Erythroblast (primary cell): ENCODE measurements at places on chromosomes 5 and 9.

DNA sequence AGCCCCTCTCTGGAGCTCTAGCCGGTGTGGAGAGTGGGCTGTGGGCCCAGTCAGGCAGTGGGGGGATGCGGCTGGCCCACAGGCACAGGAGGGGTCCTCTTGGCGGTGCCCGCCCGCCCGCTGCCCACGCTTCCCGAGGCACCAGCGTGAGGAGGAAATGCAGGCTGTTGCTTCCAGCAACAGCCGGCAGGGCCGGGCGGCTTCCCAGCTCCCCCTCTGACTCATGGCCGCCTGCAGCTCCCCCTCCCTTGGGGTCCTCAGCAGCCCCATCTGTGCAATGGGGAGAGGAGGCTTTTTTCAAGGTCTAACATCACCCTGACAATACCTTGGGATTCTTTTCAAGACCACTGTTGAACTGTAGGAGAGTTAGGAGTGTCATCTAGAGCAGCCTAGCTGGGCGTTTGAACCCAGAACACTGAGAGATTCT is 10.4 kb downstream of the CXXC5 start:
- DNase-seq, result no peak

GRCh38 chr9:105663914-105664313 is 1.7 kb downstream of the TAL2 start:
- no peak for DNase-seq

- no peak for DNase-seq
Measured at GRCh38 chr9:32704343-32704742, 68.9 kb upstream of the TAF1L start.

- peak; percentile 65 for DNase-seq
Measured at GRCh38 chr9:89483592-89484474, 14.1 kb downstream of the SEMA4D start.

GRCh38 chr5:115686051-115686737 is 60.4 kb upstream of the TMED7 start:
- DNase-seq, result no peak

DNA sequence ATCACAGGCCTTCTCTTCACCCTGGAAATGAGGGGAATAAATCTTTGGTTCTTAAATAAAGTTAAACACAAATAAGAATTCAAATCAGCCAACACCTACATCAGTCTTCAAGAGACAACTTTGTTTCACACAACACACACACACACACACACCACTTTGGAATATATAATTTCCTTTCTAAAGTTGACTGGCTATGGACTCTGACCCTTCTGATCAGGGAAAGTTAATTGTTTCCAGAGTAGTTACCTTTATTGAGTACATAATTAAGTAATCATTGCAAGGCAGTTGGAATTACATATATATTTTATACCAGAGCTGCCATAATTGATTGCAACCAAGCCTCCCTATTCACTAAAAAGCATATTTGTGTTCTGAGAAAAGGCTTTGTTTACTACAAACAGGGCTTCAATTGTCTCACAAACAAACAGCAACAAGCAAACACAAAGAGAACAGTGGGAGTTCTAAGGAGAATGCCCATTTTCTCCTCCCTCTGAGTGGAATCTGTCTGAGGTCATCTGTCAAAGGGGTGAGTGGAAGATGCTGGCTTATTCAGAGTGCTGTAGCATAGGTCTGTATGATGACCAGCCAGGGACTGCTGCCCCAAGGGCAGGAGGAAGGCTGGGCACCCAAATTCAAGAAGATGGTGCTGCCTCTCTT is 136.6 kb downstream of the SEMA6A start:
- DNase-seq, result no peak

DNA sequence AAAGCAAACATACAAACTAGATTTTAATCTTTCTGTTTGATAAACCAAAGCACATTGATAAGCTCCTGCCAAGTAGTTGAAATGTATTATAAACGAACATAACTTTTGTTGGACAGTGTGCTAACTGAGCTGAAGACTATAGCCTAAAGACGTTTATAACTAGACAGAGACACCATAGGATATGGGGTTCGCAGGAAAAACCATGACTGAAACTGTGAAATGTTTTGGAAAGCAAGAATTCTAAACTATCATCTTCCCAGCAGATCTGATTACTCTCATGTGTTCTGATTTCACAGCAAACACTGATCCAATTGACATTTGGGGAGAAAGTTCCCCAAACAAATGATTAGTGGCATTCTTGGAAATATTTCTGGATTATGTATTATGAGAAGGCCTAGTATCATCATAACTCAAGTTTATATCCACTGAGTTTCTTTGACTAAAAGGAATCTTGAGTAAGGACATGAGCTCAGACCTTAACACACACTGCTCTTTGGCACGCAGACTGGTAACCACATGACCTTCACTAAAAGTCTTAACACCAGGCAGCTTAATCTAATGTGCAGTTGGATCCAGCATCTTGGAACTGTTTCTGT is 375.2 kb downstream of the ZNF608 start:
- no peak for DNase-seq

- no peak for DNase-seq
Measured at GRCh38 chr5:56301069-56301468, 67.9 kb upstream of the ANKRD55 start.

- no peak for DNase-seq
Measured at GRCh38 chr5:179435731-179436315, 90.6 kb upstream of the ADAMTS2 start.

DNA sequence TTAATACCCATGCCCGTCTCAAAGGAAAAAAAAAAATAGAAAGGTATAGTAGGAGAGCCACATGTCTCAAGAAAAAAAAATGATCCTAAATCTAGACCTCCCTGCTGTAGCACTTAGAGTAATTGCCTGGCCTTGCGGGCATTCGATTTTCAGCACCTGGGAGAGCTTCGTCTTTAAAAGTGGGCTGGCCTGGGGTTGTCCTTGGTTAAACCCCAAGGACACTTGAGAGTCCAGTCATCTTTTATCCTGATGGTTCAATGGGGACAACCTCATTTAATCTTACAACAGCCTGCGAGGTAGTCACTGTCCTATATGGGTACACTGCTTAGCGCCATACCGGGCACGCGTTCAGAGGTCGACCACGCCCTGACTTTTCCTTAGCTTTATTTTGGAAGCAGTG is 60.1 kb downstream of the MAT2B start:
- no peak for DNase-seq

DNA sequence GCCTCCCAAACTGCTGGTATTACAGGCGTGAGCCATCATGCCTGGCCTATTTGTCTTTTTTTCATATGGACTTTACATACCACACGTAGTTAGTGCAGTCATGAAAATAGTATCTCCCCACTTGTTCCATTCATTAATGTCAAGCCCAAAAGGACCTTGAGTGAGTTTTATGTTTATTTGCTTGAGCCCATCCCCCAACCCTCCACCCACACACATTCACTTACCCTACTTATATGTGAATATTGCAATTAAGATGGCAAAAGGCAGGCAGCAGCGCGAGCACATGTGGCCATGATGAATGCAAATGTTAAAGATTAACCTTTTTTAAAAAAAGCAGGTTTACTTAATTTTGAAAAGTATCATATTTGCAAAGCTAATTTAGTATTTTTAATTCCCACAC is 24.9 kb upstream of the PIK3R1 start:
- DNase-seq, result no peak

- DNase-seq, result peak; percentile 92
Measured at GRCh38 chr9:113343732-113344231, 3.7 kb upstream of the WDR31 start.

DNA sequence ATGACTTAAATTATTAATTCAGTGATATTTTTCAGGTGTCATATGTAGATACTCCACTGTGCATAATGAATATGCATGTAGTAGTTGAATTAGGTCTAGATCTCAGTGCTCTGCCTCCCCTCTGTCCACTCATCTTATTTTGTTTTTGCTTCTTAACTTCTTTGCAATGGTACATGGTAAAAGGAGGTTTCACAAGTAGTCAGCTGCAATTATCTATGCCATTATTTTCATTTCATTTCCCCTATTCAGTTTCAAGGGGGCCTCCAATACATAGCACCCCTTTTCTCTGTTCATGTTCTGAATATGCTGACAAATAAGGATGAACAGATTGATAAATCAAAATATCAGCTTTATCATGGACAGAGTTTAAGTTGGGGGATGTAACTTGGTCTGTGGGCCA is 511.6 kb upstream of the ZNF608 start:
- no peak for DNase-seq

DNA sequence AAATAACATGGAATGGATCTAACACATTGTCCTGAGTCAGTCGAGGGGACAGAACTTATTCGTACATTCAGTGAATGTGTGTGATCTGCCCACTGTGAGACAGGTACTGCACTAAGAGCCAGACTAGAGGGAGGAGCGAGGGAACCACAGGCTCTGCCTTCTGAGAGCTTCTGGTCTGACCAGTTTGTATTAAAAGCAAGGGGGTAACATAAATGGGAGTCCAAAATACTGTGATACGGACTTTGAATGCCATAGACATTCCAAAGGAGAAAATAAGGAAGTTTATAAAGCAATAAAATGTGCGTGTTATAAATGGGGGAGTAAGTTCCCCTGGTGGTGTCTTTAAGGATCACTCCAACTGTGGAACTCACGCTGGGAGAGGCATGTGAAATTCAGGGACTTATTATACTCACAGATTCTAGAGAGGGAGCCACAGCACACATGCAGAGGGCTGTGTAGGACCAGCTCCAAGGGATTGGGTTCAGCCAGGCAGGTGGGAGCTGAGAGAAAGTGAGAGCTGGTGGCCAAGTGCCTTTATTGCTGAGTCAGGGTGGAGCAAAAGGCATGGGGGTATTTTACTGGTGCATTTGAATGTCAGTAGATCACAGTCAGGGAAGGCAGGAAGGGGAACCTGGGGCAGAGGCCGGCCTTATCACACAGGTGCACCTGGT is 186.5 kb upstream of the WWC1 start:
- DNase-seq, result no peak

DNA sequence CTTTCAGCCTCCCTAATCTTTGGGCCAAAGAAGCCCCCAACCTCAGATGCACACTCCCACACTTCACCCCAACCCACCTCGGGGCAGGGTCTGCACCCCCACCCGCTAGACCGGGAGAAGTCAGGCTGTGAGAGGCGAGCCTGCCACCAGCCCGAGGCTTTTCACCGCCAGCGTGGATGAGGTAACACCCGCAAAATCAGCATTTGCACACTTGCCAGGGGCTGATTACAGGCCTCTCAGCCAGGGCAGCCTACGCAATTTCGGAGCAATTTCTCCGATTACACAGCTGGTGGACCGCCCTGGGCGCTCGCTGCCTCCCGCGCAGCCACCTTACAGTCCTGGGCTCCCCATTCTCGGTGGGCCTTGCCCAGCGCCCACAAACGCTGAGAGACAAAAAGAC is 68.5 kb downstream of the FOXD1 start:
- no peak for DNase-seq

GRCh38 chr5:75668445-75668844 is 48.8 kb downstream of the POC5 start:
- no peak for DNase-seq

DNA sequence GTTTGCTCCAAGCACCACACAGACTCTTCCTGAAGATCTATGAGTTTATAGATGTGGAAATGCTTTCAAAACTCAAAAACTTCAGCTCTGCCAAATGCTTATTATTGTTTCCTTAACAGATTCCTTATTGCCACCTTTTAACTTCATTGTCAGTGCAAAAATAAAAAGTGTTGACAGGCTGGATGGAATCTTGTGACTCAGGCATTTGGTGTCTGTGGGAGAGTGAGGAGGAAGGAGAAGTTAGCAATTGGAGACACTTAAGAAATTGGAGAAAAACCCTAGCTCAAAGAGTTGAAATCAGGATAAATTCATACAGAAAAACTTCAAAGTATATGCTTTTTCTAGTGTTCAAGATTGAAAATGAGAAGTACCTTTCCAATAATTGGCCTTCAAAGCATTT is 140.6 kb upstream of the PUM3 start:
- DNase-seq, result no peak

DNA sequence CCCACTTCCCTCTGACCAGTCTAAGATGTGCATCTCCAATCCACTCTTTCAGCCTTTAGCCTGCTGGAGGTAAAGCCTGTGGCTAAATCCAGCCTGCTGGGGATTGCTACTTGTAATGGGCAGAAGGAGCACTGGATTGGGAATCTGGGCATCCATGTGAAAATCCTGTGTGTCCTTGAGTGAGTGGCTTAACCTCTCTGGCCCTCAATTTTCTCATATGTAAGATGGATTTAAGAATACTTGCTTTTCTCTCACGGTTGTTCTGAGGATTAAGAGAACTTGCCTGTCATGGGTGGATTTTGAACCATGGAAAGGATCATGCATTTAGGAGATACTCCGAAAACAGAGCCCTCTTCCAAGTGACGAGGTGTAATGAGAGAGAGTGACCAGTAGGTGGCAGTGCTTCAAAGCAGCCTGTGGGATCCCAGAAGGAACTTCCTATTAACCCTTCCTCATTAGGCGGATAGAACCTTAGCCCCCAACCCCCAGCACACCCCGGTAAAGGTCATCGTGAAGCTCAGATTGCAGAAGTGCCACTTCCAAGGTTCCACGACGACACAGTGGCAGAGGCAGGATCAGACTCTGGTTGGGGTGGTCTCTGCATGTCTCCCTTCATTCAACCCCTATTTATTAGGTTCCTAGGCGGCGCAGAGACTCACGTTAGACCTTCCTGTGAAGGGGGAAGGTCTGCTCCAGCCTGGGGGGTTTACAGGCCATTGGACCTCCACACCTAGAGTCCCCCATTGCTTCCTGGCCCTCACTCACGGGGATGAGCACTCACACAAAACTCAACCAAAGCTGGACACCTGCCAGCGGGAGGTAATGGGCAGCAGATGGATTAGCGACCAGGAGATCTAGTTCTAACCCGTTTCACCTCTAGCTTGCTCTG is 68.7 kb upstream of the ZNF618 start:
- peak; percentile 67 for DNase-seq

- DNase-seq, result no peak
Measured at GRCh38 chr5:127899214-127899610, 184.4 kb upstream of the SLC12A2 start.

- no peak for DNase-seq
Measured at GRCh38 chr5:24059006-24059405, 551.6 kb downstream of the PRDM9 start.

DNA sequence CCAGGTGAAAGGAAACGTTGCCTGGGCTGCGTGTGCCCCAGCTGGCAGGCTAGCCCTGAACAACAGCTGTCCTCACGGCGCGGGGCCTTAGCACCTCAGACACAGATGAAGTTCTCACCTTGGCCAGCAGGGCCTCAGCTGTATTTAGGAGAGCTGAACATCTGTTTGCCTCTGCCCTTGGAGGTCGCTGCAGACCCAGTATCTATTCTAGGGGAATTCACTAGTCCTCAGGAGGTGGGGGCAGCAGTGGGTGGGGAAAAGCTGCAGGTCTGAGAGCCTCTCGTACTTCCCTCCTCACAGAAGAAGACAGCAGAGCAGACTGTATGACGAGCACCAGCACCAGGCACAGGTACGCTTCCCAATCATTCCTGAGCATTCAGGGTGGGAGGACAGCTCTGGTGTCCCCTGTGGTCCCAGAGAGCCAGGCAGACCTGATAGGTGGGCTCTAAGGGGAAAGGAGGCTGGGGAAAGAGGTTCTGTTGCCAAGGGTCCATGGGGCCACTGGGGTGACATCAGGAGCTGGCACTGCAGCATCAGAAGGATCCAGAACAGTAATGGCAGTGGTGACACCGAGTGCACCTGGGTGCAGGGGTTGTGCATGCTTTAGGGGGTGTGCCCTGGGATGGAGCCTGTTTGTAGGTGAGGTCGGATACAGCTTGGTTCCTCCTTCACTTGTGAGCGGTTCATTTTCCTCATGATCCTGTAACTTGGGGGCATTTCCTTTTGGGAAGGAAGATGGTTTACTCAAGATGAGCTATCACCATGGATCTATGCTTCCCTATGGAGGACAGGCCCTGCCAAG is 13.8 kb downstream of the CD74 start:
- no peak for DNase-seq
